H7 (cell line): ENCODE measurements at places on chromosomes 7 and 10. TPM values are rescaled to one million over a fixed set of nuclear protein-coding genes. Genes with fewer than 3 reads are reported as not detected.
A peak's percentile ranks its signal among the peaks of the same experiment; 100 is the strongest.

HOXA3 gene
- total RNA-seq, result not detected in 2 replicates

ECD gene
- 33.7 and 37.1 TPM in 2 replicates for total RNA-seq

ITIH5 gene
- 0.67 and 1.9 TPM in 2 replicates for total RNA-seq

DNA sequence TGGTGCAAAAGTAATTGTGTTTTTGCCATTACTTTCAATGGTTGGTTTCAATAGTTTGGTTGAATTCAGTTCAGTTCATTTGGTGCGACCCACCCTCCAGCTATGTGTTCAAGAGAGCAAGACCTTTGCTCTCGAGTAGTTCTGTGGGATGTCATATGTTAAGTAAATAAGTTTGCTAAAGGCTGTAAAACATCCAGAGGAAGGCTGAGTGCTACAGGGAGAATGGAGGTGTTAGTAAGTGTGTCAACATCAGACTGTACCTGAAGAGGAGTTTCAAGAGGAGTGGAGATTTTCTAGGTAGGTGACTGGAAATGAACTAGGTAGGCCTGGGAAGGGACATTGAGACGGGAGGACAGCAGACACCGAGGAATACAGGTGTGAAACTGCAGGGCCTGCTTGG, 147.7 kb downstream of the SH2D4B start:
- no peak for DNase-seq

- DNase-seq, result no peak
Observed at GRCh38 chr10:45580371-45581215, 92.0 kb downstream of the ZFAND4 start.

DNA sequence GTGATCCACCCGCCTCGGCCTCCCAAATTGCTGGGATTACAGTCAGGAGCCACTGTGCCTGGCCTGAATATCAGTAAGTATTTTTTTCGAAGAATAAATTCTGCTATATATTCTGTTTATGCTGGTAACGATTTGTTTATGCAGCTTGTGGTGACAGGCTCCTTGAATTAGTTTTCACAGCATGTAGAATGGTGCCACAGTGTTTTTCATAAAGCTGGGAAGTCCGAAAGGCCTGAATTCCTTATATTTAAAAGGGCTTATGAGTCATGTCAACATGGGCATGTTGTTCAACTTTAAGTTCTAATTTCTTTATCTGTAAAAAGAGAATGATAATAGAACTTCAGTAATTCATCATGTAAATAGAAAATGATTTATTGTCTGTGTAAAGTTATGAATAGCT, 42.2 kb upstream of the WASL start:
- DNase-seq, result no peak

DNA sequence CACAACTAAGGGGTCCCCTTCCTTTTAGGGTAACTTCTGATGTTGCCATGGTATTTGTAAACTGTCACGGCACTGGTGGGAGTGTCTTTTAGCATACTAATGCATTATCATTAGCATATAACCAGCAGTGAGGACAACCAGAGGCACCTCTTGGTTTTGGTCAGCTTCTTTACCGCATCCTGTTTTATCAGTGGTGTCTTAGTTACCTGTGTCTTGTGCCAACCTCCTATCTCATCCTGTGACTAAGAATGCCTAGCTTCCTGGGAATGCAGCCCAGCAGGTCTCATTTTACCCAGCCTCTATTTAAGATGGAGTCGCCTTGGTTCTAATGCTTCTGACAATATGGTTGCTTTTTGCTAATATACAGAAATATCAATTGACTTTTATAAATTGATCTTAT, 54.9 kb downstream of the AHCYL2 start:
- no peak for DNase-seq

DNA sequence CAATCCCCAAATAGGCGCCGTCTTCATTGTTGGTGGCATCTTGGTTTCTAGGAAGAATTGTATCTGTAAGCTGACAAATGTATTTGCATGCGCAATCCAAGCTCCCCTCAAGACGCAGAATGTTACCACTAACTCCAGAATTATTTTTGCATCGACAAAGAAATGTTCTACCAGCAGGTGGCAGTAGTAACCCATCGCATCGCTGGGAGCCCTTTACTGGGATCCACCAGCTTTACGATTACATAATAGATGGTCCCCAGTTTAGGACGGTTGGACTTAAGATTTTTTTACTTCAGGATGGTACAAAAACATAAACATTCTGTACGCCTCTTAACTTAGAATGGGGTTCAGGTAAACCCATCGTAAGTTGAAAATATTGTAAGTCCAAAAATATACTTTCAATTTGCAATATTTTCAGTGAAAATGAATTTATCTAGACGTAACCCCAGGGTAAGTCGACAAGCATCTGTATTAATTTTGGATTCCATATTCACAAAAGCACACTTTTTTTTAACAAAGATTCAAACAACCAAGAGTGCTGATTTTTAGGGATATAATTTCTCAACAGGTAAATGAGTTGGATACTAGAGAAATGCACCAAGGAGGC, 114.0 kb upstream of the COBL start:
- peak; percentile 80 for DNase-seq

- peak; percentile 91 for DNase-seq
Observed at GRCh38 chr10:70461397-70462348, 16.9 kb upstream of the PALD1 start.
